ENCODE measurements at places on chromosomes 4 and X.

- DNase-seq, result no peak
- H3K4me3 ChIP-seq, result peak overlapping the region; percentile 81
- peaks cover 9% of the 10 kb centered on the region for H3K4me1 ChIP-seq
- peaks cover 19% of the 10 kb centered on the region for H3K27me3 ChIP-seq
- H3K36me3 ChIP-seq, result no peaks in the 10 kb centered on the region
- no peak overlapping the region for H3K27ac ChIP-seq
Observed at GRCh38 chrX:100635989-100636320, 651 bp downstream of the TSPAN6 start.

GRCh38 chrX:140132937-140133336, 167.6 kb upstream of the CXorf66 start:
- H3K27ac ChIP-seq, result no peak overlapping the region
- H3K27me3 ChIP-seq, result no peaks in the 10 kb centered on the region
- no peaks in the 10 kb centered on the region for H3K4me1 ChIP-seq
- no peak overlapping the region for H3K4me3 ChIP-seq

DNA sequence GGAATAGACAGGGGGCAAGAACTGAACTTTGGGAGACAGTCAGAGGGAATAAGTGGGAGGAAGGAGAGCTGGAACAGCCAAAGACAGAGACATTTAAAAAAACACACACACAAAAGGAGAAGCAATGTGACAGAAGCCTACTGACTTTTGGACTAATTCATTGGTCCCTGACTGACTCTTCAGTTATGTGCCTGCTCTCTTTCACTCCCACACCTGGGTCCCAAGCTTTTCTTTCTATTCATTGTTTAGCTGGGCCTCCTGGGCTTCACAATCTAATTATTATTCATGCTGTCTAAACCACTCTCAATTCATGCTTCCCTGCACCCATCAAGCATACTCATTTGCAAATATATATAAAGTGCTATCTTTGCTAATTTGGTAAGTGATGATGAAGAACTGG, 139.2 kb upstream of the IRS4 start:
- no peak overlapping the region for H3K27ac ChIP-seq
- no peak overlapping the region for H3K4me3 ChIP-seq
- DNase-seq, result no peak
- peaks cover 2% of the 10 kb centered on the region for H3K36me3 ChIP-seq
- H3K27me3 ChIP-seq, result no peaks in the 10 kb centered on the region

GRCh38 chrX:19544693-19545305, 29.5 kb upstream of the MAP3K15 start:
- no peak overlapping the region for H3K4me3 ChIP-seq
- H3K27me3 ChIP-seq, result no peaks in the 10 kb centered on the region

- H3K4me1 ChIP-seq, result peaks cover 5% of the 10 kb centered on the region
- no peak for DNase-seq
- H3K27ac ChIP-seq, result peak overlapping the region; percentile 22
Observed at GRCh38 chrX:13661735-13662288, 8.9 kb downstream of the TCEANC start.

- H3K36me3 ChIP-seq, result no peaks in the 10 kb centered on the region
- DNase-seq, result no peak
- H3K4me3 ChIP-seq, result no peak overlapping the region
Observed at GRCh38 chr4:95877636-95878035, 37.7 kb downstream of the PDHA2 start.

Measured in central memory CD8-positive, alpha-beta T cell (primary cell).